ENCODE measurements at places on chromosomes 6 and 20.

- DNase-seq = no peak
Measured at GRCh38 chr6:55794136-55794812, 81.1 kb downstream of the BMP5 start.

DNA sequence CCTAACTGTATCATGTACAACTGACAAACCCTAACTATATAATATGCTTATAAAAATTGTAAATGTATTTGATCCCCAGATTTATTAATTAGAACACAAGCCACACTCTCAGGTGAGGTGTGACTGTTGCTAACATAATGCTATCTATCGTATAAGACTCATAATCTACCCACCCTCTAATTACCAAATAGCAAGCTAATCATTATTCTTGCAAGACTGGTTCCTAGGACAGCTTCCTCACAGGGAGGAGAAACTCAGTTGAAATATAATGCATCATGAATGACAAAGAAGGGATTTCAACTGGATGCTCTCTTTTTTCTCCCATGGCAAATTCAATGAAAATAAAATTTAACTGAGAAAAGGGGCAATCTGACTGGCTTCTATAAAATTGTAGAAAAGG is 35.4 kb downstream of the ELOVL4 start:
- DNase-seq = no peak

GRCh38 chr6:35487658-35488516 is 9.0 kb downstream of the TEAD3 start:
- no peak for DNase-seq

GRCh38 chr20:63552481-63553249 is 1.3 kb upstream of the FNDC11 start:
- peak; percentile 75 for DNase-seq

DNA sequence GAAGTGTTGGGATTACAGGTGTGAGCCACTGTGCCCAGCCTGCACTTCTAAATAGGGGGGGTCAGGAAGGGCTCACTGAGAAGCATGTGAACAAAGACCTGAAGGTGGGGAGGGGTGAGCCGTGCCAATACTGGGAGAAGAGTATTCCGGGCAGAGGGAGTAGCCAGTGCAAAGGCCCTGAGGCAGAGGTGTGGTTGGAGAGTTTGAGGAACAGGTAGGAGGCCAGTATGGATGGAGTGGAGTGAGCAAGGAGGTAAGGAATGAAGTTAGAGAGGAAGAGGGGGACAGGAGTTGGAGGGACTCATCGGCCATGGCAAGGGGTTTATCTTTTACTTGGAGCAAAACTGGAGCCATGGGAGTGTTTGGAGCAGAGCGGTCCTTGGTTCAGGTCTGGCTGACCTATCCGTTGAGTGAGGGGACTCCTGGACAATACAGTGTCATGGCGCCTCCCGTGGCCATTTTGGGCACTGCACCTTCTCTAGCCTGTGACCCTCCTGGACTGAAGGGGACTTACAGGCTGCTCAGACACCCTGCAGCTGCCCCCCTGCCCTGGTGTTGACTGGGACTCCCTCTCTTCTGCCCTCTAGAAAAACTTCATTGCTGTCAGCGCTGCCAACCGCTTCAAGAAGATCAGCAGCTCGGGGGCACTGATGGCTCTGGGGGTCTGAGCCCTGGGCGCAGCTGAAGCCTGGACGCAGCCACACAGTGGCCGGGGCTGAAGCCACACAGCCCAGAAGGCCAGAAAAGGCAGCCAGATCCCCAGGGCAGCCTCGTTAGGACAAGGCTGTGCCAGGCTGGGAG is 12.1 kb downstream of the FOXS1 start:
- DNase-seq = peak; percentile 57

Data from CD4-positive, alpha-beta T cell treated with Interleukin-17A for 1 hour (primary cell).